CD4-positive, alpha-beta memory T cell (primary cell): ENCODE measurements at places on chromosomes 6 and 20.
A peak's percentile ranks its signal among the peaks of the same experiment; 100 is the strongest.

GRCh38 chr6:11766043-11766442, 12.6 kb downstream of the ADTRP start:
- DNase-seq, result no peak

- DNase-seq, result no peak
Measured at GRCh38 chr6:42148058-42148457, 5.6 kb upstream of the C6orf132 start.

DNA sequence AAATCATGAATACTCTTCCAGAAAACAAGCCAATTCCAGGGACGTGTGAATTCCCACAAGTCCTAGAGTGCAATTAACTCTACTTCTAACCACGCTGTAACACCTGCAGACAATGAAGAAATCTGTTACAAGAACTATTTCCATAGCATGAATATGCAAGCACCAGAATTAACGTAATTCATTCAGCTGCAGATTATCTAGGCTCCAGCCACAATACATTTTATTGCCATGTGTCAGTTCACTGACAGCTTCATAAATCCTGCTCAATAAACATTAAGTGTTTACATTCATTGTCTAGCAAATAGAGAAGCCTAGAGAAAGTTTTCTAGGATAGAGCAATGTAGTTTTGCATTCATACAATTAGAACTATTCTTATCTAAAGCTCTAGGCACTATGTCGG, 1348.5 kb downstream of the GRIK2 start:
- DNase-seq, result no peak

DNA sequence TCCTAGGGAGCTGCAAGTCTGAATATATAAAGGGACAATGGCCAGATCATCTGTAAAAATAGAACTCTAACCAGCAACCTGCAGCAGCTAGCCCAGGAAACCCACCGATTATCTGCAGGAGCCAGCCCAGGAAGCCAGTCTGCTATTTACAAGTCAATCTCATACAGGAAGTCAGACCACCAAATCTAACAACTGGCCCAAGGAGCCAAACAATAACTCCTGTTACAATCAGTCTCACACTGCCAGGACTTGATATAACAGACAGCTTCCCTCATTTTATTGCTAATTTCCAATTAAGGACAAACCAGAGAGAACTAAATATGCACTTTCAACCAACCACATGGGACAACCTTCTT, 14.4 kb upstream of the RIN2 start:
- DNase-seq, result no peak

DNA sequence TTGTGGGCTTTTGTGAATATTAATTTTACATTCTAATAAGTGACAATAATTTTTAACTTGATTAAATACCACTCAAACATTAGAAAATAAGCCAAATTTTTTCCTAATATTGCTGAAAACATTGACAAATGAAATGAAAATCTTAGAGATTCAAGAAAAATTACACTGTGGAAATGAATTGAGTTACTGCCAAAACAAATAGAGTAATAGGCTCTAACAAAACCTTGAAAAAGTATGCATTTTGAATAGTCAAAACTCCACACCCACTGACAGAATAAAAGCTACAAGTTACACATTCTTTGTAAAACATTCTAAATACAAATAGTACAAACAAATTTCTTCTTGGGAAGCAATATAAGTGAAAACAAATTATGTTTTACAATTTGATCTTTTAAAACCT, 5.9 kb downstream of the TBX18 start:
- DNase-seq, result no peak

DNA sequence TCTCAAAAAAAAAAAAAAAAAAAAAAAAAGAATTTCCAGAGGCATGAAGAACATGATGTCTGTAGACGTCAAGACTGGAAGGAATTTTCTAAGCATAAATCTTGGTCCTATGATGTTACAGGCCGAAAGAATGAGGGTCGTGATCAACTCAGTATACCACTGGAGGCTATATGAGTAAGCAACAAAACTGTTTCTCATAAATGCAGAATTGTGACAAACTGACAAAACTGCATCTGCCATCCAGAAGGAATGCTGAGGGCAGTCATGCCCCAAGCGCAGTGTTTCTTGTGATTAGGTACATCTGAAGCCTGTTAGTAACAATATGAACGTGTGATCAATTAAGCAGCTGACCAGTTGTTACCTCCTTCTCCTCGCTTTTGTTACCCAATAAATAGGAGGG, 43.5 kb upstream of the ADGRG6 start:
- DNase-seq, result no peak

DNA sequence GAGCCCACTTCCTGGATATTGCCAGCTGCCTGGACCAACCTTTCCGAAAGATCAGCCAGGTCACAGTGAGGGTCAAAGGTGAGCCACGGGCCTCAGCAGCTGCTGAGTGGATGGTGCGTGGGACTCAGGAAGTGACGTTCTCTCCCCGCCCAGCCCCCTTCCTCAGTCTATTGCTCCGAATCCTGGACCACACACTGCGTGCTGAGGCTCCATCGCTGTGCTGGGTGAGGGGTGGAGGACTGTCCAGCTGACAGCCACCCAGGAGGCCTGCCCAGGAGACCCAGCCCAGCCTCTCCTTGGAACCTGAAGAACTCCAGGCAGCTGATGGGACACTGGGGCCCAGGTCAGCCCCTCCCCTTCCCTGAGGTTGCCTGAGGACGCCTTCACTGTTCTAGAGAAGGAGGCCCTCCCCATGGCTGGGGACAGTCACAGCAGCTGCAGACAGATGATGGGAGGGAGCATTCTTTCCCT, 94.4 kb upstream of the CD93 start:
- no peak for DNase-seq

- no peak for DNase-seq
Measured at GRCh38 chr6:13614126-13614925, 809 bp upstream of the NOL7 start.

GRCh38 chr20:53939572-53940359, 130.6 kb downstream of the BCAS1 start:
- DNase-seq, result peak; percentile 60

DNA sequence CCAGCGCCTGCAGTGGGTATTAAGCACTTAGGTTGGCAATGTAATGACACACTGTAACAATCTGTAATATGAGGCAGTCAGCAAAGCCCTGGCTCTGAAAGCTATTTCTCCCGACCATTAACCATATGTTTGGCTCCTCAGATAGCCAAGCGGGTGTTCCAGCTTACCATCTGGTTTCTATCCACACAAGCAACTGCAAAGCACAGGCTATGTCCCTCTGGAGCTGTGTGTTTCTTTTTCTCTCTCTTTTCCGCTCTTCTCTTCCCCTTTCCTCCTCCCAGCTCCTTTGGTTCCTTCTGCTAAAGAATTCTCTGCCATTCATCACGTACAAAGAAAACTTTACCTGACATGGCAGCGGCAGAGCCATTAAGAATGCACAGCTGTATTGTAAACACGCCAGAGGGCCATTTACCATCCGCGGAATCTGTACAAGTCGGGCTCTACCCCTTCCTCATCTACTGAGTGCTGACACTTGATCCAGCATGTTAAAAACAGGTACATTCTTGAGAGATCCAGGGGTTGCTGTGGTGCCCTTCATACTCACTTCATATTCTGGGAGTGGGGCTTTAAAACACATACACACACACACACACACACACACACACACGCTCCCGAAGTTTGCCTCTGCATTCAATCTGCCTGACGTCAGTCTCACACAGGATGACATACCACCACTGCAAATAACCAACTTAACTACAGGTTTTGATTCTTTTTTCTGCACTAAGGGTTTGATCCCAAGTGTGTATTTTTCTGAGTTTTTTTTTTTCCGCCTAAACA, 77.2 kb downstream of the BACH2 start:
- no peak for DNase-seq

GRCh38 chr20:47557218-47557617, 55.5 kb downstream of the NCOA3 start:
- no peak for DNase-seq

GRCh38 chr6:148501178-148501590, 158.5 kb downstream of the SASH1 start:
- no peak for DNase-seq

DNA sequence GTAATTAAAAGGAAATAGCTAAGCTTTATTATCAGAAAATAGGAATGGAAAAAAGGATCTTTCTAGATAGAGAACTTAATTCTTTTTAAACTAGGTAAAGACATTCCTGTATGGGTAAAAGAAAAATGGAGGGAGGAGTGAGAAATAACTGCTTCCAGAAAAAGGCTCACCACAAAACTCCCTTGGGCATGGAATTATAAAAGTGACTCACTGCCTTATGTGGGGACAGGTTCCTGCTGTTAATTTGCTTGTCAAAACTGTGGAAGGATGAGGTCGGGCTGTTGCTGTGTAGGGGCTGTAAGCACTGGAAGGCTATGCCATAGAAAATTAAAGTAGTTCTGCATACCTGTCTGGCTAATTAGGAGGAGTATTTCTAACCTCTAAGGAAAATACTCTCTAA, 158.7 kb downstream of the UBE3D start:
- DNase-seq, result no peak

GRCh38 chr6:157113389-157113788, 209.9 kb downstream of the TMEM242 start:
- DNase-seq, result no peak

GRCh38 chr6:434051-434705, 42.6 kb downstream of the IRF4 start:
- no peak for DNase-seq

- DNase-seq, result no peak
Measured at GRCh38 chr20:1872459-1873097, 22.6 kb upstream of the SIRPA start.

DNA sequence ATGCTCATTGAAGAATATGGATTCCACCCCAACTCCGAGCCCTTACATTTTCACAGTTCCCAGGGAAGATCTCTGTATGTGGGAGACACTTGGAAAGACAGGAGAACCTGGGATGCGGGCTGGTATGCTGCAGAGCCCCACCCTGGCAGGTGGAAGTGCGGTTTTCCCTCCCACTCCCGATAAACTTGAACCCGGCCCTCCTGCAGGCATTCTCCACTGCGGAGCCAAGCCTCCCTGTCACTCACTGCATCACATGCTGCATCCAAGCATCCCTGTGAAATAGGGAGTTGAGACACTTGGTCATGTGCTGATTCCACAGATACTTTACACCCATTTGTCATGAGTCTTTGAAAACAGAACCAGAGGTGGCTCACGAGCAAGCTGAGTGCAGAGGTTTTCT, 35.4 kb downstream of the TMEM242 start:
- DNase-seq, result no peak

- no peak for DNase-seq
Measured at GRCh38 chr20:35887393-35888064, 66.8 kb downstream of the SCAND1 start.

- DNase-seq, result no peak
Measured at GRCh38 chr6:131574133-131574532, 1.1 kb downstream of the ARG1 start.

- no peak for DNase-seq
Measured at GRCh38 chr20:22690616-22691179, 106.3 kb upstream of the FOXA2 start.

DNA sequence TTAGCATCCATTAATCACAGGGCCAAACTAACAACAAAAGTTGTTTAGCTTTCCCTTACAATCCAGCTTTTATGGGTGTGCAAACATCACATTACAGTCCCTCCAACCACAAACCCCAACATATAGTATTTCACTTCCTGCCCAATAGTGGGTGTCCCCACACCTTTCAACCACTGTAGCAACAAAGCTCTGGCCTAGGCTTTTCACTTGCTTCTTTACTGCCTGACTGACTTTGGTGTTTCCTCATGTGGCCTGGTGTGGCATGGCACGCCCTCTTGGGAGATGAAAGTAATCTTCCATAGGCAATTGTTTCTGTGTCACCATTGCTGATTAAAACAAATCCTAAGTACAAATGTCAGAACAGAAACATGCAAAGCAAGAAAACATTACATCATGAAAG, 46.3 kb downstream of the MCM8 start:
- DNase-seq, result peak; percentile 64

DNA sequence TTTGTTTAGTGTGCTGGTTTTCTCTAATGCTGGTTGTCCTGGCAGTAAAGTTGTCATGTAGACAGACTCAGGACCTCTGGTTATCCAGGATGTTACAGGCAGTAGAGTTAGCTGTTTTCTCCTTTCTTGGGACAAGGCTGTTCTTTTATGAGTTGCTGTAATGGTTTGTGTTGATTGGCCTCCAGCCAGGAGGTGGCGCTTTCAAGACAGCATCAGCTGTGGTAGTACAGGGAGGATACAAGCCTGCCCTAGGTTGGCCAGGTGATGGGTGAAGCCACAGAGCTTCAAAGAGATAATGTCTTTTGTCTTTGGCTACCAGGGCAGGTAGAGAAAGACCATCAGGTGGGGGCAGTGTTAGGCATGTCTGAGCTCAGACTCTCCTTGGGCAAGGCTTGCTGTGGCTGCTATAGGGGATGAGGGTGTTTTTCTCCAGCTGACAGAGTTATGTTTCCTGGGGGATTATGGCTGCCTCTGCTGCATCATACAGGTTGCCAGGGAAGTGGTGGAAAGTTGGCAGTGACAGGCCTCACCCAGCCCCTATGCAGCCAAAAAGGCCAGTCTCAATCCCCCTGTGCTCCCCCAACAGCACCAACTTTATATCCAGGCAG, 127.2 kb upstream of the TAB2 start:
- DNase-seq, result peak; percentile 29

GRCh38 chr20:36175016-36175415, 20.5 kb downstream of the EPB41L1 start:
- DNase-seq, result no peak

DNA sequence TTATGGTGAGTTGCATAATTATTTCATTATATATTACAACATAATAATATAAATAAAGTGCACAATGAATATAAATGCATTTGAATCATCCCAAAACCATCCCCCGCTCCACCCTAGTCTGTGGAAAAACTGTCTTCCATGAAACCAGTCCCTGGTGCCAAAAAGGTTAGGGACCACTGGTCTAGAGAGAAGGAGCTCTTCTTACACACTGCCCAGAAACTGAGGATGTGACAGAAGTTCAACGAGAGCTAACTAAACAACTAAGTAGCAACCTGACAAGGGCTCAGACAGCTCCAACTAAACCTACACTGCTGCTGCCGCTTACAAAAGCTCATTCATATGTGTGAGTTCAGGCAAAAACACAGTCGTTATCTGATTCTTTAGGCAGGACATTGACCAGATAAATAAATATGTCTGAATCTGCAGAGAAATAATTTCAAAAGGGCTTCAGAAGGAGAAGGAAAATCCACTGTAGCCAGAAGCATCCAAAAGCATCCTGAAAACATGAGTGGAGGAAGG, 125.9 kb downstream of the ATXN1 start:
- no peak for DNase-seq

GRCh38 chr6:149052350-149053106, 265.0 kb upstream of the TAB2 start:
- DNase-seq, result no peak

GRCh38 chr6:74654296-74654695, 551.6 kb downstream of the COL12A1 start:
- no peak for DNase-seq
